Umbilical cord (tissue), 2 donors: ENCODE measurements at places on chromosomes 2 and 18. TPM values are rescaled to one million over a fixed set of nuclear protein-coding genes. Genes with fewer than 3 reads are reported as not detected.

GRCh38 chr2:24334245-24334633 is 26.1 kb downstream of the ITSN2 start:
- DNase-seq = no peak

- DNase-seq = no peak
These were observed 209.2 kb downstream of the LNPK start for GRCh38 chr2:175792881-175793280.

DNA sequence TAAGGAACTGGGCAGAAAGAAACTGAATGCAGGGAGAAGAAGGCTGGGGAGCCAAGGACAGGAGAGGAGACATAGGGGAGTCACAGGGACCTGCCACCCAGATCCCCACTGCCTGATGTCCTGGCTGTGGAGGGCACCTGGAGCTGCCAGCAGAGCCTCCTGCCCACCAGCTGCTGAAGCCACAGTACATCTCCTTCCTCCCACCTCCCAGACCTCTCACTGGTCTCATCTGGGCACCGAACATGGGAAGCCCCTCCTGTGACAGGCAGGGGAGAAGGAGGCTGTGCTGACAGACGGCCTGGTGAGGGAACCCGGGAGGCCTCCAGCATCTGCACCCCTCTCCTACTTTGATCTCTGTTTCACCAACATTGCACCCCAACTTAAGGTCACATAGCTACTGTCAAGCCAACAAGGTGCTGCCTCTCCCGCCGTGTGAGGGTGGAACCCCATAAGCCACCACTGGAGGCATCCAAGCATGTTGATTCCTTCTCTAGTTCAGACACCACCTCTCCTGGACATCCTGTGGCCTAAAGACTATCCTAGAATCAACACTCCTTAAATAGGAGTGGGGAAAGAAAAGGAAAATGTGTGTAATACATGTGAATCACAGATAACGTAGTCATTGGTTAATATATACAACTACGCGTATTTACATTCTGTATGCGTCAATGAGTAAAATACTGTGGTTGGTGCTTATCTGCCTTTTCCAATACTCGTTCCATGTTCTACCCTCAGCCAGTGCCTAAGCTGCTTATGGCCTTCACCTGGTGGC is 3.5 kb upstream of the RNPEPL1 start:
- no peak for DNase-seq

DNA sequence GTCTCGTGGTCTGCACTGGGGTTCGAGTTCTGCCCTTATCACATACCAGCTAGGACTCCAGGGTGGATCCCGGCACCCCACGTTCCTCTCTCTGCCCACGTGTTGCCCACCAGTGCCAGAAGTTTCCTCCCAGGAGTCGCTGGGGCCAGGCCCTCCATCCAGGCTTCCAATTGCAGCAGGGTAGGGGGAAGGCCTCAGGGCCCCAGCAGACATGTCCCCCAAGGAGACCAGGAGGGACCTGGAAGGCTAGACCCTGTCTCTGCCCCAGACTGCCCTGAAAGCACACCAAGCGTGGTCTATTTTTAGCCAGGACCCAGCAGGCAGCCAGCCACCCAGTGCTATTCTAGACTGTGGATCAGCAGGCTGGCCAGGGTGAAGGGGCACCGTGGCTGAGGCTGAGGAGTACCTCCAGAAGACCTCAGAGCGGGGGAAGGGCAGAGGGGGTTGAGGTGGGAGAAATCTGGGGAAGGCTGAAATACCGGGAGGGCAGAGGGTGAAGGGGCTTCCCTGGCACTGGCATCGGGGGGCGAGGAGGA is 18.8 kb upstream of the TNS1 start:
- DNase-seq = no peak

DNA sequence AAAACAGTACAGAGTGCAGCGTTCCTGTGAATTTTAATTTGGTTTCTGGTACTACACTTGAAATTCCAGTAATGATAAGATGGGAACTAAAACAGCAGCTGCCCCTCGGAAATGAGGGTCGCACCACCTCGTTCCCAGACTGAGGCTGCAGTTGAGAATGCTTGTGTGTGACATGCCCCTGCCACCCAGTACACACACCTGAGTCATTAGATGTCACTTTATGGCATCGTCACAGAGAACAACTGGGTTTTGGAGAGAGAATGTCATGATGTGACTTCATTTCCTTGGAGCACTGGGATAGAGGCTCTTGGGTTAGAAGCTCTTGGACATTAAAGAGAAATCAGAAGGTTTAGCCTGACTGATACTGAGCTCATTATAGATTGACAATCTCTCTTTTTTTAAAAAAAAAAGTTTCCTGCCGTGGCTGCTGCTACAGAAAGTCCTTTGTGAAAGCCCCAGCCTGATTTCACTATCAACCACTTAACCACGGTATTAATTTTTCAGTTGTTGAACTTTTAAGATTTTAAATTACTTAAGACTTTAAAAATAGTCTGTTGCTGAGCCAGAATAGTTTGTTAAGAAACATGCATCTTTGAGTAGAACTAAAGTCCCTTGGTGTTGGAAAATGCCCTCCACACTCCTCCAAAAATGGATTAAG is 24.5 kb downstream of the BCL2L11 start:
- no peak for DNase-seq

DNA sequence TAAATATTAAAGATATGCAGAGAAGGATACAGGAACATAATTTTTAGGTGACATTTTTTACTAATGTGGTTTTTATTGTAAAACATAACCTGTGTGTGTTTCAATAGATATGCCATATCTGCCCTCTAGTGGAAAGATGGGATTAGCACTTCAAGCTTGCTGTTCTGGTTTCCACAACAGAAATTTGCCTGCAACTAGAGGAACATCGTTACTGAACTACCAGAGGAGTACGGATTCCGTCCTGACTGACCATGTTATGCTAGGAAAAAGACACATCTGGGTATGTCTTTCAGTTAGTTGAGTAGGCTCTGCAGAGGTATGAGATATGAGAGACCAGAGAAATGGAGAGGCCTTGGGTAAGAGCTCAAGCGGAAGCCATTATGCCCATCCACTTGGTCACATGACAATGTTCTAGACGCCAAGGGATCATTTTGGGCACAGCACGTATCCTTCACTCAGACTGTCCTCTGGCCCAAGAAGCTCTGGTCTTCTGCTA is 104.9 kb downstream of the MBD2 start:
- peak; percentile 67 for DNase-seq

GRCh38 chr2:196961889-196962288 is 35.4 kb upstream of the PGAP1 start:
- DNase-seq = no peak

DNA sequence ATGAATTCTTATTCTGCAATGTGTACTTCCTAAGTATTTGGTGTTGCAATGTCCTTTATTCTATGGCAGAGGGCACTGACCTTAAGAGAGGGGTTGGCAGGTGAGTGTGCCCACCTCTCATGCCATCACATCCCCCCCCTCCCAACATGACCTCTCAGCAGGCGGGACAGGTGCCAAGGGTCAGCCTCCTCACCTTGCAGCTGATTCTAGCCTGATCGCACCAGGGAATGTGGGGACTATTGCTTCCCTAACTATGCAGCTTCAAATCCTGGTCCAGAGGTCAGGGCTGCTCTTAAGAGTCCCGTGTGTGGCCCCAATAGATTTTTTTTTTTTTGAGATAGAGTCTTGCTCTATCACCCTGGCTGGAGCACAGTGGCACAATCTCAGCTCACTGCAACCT is 9.5 kb downstream of the HJURP start:
- no peak for DNase-seq

DNA sequence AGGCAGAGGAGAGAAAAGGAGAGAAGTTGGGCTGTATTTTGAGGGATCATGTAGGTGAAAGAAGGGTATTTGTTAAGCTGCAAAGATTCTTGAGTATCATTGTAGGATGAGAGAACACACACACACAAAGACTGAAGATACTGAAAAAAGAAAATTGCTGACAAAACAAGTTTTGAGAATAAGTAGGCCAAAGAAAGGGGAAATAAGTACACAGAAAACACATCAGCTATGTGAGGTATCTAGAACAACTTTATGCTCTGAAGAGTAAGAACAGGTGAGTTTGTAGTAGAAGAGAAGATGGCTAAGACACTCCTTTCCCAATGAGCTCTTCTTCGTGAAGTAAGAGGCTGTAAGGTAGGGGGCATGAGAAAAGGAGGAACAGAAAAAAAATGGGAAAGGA is 28.2 kb downstream of the METTL8 start:
- no peak for DNase-seq

DNA sequence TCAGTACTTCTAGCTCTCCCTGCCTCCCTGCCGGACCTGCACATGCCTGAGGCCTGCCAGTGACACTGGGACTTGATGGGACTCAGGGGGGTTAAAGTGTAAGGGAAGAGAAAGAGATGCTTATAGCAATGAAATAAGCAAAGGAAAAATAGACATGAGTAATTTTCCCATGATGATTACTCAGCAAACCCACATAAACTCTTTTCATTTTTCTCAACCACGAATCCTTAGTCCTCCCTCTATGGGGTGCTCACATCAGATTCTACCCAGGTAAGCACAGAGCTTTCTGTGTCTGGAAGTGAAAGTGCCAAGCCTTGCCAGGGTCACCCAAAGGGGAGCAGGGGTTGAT is 44.8 kb upstream of the ANKRD62 start:
- no peak for DNase-seq

GRCh38 chr2:58757971-58758370 is 516.8 kb upstream of the FANCL start:
- DNase-seq = no peak

- DNase-seq = no peak
These were observed 352.4 kb downstream of the SOCS6 start for GRCh38 chr18:70641156-70641775.

DNA sequence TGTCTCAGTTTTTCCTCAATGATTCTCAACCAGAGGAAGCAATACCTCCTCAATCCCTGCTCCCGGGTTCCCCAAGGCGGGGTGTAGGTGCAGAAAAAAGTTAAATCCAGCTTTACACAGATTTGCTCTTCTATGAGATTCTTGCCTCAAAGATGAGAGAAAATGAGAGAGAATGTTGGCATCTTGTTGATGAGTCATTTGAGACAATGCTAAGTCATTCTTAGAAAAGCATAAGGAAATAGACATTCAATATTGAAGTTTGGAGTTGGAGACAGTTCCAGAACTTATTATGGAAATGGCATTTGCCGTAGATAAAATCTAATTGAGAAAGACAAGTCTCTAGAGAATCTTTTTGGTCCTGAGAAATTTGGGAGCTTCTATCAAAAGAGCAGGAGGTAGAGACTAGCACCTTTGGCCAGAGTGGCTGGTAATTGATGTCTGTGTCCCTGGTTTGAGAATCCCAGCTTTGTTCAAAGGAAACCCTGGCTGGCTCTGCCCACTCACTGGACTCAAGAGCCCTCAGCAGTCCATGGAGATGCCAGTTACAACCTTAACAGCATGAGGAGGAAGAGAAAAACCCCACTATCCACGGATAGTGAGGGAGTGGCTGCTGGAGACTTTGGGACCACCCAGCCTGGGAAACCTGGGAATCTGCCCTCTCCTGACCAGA is 181.2 kb downstream of the FAM124B start:
- no peak for DNase-seq

DNA sequence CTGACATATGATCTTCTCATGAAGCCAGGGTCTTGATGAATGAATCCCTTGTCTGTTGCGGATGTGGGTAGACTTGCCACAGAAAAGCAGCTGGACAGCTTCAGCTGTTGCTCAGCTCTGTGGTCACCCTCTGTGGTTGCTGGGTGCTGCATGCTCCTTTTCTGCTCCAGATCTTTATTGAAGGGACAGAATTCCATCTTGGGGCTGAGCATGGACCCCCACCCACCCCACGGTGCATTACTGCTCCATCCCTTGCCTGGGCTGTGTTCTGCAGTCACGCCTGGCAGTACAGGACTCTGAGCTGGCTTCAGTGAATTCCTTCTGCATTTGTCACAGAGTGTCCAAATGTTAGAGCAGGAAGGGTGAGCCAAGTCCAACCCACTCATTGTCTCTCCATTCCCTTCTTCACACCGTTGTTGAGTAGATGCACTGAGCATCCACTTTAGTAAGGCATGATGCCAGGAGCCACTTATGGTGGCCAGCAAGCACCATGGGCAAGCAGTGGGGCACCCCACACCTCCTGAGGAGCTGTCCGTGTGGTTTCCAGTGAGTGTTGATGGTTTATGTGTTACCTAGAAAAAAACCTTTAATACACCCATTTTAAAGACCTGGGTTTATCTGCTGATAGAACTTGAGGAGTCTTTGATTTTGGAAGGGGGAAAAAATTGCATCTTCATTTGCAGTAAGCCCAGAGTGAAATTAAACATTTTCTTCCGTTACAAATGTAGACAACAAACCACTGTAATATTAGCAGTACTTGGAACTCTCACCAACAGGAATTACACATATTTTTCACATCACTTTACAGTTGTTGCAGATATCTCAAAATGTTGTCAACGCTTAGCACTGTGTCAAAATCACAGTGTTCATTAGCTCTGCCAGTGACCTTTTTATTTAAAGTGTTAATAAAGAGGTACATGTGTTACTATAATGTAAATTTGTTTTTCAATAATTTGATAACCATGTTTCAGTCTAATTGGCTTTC is 14.7 kb upstream of the ITGB6 start:
- DNase-seq = peak; percentile 60

DNA sequence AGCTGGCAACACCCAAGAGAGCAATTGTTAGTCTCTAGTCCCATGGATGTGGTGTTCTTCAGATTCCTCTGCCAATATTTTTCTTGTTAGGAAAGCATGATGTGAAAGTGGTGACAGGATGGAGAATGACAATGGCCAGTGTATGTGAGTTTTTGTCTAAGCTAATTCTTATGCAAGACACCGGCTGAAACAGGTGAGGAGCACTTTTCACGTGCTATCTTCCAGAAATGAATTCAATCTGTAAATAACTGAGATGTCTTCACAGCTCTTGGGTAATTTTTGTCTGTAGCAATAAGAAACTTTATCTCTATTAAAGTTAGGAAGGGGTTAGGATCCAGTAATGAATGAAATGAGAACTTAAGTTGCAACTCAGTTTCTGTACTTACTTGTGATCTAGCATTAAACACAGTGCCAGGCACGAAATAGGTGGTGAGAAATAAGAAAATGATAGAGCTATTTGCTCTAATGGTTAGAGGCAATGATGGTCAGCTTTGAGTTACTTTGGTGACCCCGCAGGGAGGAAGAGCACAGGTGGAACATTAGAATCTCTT is 676 bp upstream of the AGPS start:
- no peak for DNase-seq

The C2orf72 gene
- 0.48 TPM for total RNA-seq

The DSC1 gene
- total RNA-seq = 19.3 TPM

The SKOR2 gene
- total RNA-seq = 0.48 TPM

The TNFAIP6 gene
- 13.7 TPM for total RNA-seq

The BIN1 gene
- 47.7 TPM for total RNA-seq

The CCBE1 gene
- 2.4 TPM for total RNA-seq

The ASAP2 gene
- total RNA-seq = 11.3 TPM

The HOXD12 gene
- 1.9 TPM for total RNA-seq

The OTX1 gene
- total RNA-seq = 4.8 TPM

The ANO7 gene
- 6.5 TPM for total RNA-seq

The CLEC4F gene
- total RNA-seq = not detected

The KLHL41 gene
- 0.72 TPM for total RNA-seq

The STPG4 gene
- total RNA-seq = 8.4 TPM

The DLX2 gene
- 0.96 TPM for total RNA-seq

The BOK gene
- total RNA-seq = 37.8 TPM

The APOB gene
- total RNA-seq = 1.7 TPM

The SCN2A gene
- total RNA-seq = 10.1 TPM

The UGT1A8 gene
- total RNA-seq = 6.5 TPM

The UGT1A6 gene
- 3.1 TPM for total RNA-seq
